ENCODE measurements at places on chromosomes 7 and 10. TPM values are rescaled to one million over a fixed set of nuclear protein-coding genes. Genes with fewer than 3 reads are reported as not detected.

EFCAB10 gene
- 2.1 TPM for polyA plus RNA-seq

NPC1L1 gene
- 3.3 TPM for polyA plus RNA-seq

WNT2 gene
- 0.76 TPM for polyA plus RNA-seq

AS3MT gene
- 20.8 TPM for polyA plus RNA-seq

OGDHL gene
- polyA plus RNA-seq = 60.0 TPM

LGI1 gene
- polyA plus RNA-seq = 9.0 TPM

ZNF775 gene
- 3.8 TPM for polyA plus RNA-seq

PVRIG gene
- polyA plus RNA-seq = 5.2 TPM

POR gene
- 82.2 TPM for polyA plus RNA-seq

ANKRD61 gene
- 1.0 TPM for polyA plus RNA-seq

GRCh38 chr7:54187886-54188685 lies 354.1 kb upstream of the VSTM2A start:
- DNase-seq = no peak

DNA sequence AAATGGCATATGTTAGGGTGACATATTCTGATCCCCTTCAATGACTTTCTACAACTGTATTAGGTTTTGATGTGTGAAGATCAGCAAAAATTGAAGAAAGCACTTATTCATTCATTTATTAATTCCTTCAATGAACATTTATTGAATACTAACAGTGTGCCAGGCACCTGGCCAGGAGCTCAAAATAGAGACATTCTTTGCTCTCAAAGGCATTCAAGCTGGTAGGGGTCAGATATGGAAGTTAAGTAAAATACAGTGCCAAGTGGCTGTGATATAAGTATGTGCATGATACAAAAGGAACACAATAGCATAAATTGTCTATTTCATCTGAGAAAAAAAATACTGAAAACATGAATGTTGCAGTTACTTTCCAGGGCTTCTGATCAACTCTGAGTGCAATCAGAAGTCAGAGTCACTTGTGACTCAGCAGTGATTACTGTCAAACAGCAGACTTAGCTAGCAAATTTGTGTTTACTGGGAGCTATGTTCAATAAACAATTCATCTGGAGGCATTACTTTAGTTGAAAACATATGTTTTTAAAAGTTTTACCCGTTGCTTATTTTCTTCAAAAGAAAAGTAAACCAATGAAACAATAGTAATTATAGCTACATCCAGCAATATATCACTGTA lies 60.4 kb upstream of the CACNB2 start:
- DNase-seq = no peak

DNA sequence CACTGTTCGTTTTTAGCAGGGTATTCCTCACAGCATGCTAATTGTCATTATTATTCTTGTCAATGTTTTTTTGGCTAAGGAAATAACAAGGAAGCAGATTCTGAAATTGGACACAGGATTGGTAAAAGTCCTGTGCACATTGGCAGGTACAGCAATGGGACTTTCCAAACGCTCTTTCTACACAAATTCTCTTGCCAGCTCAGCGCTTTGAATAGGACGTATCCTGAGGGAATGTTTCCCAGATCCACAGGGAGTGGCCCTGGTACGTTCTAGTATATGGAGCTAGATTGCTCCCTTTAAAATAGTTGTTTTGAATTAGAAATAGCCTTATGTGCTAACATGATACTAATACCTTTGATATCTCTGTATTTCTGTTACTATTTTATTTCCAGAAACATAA lies 82.8 kb upstream of the GRB10 start:
- DNase-seq = no peak

DNA sequence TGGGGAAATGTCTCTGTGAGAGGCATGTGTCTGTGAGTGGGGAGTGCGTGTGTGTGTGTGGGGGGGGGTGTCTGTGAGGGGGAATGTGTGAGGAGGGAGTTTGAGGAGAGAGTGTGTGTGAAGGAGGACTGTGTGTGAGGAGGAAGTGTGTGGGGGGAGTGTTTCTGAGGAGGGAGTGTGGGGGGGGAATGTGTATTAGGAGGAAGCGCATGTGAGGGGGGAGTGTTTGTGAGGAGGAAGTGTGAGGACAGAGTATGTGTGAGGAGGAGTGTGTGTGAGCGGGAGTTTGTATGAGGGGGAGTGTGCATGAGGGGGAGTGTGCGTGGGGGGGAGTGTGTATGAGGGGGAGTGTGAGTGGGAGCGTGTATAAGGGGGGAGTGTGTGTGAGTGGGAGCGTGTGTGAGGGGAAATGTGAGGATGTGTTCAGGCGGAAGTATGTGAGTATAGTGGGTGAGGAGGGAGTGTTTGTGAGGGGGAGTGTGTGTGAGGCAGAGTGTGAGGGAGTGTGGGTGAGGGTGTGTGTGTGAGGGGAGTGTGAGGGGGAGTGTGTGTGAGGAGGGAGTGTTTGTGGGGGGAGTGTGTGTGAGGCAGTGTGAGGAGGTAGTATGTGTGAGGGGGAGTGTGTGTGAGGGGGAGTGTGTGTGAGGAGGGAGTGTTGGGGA lies 21.8 kb upstream of the PTPRN2 start:
- DNase-seq = no peak

DNA sequence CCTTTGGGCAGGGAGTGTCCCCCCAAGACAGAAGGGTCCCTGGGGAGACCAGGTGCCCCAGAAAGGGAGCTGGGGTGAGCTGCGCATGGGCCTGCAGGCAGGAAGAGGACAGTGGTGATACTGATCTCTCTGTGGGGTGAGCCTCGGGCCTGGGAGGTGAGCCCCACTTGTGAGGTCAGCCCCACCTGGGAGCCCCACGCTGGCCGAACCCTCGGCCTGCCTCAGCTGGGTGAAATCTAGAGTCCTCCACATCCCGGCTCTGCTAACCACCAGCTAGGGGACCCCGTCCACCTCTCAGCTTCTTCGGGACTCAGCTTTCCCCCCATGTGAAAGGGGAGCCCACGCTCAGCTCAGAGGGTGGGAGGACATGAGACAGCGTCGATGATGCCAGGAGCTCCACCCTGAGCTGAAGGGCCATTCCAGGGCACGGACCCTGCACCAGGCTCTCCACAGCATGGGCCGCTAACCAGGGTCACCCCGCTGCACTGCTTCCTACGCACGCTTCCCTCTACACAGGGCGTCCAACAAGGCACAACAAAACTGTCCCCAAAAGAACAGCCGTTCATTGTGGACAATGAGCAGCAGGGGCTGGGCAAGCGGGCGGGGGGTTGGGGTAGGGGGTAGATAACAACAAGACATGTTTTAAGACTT lies 48.7 kb downstream of the CAMK2B start:
- DNase-seq = no peak

DNA sequence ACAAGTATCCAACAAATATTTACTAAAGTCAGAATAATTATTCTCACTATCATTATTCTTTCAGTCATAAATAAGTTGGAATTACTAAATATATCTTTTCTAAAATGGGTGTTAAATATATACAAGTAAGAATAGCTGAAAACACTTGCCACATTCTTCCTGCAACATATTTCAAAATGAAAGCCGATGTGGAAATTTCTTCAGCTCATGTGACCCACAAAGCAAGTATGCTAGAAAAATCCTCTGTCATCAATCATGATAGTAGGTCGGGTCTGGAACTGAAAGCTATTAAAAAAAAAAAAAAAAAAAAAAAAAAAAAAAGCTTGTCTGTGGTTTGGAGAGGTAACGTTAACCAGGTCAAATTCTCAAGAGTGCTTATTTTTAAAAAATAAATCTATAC lies 344.7 kb downstream of the NEBL start:
- no peak for DNase-seq

GRCh38 chr10:79316671-79317431 lies 30.4 kb upstream of the PPIF start:
- no peak for DNase-seq

DNA sequence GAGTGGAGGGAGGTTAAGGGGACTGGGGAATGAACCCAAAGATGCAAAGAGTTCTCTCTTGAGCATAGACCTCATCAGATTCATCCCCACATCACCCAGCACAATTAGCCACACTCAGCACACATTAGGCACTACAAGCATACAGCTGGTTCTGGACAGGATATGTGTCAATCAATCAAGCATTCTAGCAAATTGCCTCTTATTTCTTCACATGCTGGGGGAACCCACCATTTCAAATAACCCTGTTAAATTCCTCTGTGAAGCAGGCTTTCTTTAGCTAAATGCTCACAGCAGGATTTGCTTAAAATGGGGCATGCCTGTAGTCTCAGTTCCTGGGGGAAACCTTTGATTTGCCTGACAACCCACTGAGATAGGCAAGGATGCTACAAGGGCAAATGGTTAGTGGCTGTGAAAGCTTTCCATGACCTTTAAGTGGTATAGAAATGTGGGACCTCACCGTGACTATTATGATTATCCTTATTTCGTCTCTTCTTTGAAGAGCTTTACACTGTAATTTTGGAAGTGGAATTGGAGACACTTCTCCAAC lies 193.4 kb upstream of the ZMIZ1 start:
- no peak for DNase-seq

DNA sequence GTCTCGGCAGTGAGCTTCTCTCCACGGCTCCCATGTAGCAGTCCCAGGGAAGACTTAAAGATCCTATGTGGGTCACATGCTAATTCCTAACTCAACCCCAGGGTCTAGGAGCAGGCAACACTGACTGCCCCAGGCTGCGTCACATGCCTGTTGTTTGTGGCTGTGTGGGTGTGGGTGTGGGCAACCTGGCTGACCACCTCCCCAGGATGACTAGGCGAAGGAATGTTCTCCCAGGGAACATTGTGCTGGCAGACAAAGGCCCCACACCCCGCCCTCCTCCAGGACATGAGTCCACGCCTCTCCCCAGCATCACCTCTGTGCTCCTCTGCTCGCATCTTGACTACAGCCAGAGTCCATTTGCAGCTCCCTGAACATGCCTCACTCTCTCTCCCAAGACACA lies 30.3 kb downstream of the SLC29A3 start:
- no peak for DNase-seq

- no peak for DNase-seq
These were observed 21.8 kb upstream of the LRRD1 start for GRCh38 chr7:92200791-92201190.

DNA sequence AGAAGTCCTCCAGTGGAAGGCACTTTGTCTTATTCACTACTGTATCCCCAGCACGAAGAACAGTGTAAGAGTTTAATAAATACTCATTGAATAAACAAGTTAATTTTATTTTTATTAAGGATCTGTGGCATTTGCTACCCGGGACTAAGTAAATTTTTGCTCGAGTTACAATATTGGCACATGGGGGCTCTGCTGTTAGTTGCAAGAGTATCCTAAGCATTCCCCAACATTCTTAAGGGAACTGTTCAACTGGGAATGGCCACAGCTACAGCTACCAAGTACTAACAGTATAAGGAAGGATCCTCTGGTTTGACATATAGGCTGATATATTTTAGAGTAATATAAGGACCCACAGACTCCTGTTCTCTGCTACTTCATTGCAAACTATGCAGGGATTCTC lies 8.7 kb upstream of the LRRTM3 start:
- no peak for DNase-seq

DNA sequence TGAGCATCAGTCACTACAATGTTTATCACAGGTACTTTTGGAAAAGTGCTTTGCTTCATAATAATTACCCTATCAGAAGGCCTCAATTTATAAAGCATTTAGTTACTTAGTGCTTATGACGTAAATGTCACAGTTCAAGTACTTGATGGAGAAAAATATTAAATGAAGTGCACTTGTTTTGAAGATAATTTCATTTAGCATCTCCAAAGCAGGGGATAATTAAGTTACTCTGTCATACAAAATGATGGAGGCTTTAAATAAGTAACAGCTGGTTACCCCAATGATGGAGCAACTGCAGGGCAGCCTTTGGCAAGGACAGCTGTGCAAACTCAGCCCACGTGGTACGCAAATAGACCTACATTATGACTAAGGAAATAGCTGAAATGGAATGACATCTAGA lies 768.8 kb downstream of the GRM8 start:
- DNase-seq = no peak

DNA sequence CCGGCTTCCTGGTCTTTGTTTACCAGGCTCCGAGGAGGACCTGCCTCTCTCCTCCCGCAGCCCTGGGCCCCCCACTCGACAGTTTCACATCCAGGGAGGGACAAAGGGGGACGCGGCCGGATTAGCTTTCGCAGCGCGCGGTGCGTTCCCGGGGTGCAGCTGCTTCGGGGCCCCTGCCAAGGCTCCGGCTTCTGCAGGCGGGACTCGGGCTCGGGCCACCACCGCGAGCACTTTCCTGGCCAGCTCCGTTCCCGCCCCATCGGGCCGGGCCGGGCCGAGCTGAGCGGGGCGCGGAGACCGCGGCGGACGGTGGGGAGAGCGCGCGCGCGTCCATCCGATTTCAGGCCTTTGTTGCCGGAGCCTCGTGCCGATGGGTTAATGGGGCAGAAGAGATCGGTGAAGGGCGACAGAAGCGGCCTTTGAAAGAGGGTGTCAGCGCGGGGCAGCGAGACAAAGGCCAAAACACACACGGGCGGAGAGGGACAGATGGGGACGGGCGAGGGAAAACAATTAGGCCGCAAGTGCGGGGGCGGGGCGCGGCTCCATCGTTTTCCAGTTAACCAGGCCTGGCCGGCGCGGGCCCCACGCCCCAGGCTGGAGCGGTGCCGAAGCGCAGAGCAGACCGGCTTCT lies 8.5 kb upstream of the UNCX start:
- DNase-seq = no peak

DNA sequence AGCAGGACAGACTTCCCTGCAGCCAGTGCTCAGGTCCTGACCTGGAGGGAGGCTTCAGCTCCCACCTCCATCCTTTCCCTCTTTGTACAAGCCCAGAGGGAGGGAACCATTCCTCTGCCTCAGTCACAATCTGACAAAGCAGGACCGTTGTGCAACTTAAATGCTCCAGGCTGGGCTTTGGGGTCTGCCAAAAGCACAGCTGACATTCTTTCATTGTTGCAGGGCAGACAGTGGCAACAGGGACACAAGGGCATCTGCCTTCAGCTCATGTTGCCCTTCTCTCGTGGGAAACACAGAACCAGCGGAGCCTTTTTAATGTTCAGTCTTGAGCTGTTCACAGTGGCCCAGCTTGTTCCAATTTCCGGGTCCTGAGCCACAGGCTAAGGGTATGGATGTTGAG lies 155.7 kb upstream of the TNS3 start:
- DNase-seq = no peak

GRCh38 chr7:151830121-151830830 lies 46.6 kb downstream of the PRKAG2 start:
- DNase-seq = no peak

- no peak for DNase-seq
These were observed 181.5 kb downstream of the EXOC4 start for GRCh38 chr7:133434246-133434865.

DNA sequence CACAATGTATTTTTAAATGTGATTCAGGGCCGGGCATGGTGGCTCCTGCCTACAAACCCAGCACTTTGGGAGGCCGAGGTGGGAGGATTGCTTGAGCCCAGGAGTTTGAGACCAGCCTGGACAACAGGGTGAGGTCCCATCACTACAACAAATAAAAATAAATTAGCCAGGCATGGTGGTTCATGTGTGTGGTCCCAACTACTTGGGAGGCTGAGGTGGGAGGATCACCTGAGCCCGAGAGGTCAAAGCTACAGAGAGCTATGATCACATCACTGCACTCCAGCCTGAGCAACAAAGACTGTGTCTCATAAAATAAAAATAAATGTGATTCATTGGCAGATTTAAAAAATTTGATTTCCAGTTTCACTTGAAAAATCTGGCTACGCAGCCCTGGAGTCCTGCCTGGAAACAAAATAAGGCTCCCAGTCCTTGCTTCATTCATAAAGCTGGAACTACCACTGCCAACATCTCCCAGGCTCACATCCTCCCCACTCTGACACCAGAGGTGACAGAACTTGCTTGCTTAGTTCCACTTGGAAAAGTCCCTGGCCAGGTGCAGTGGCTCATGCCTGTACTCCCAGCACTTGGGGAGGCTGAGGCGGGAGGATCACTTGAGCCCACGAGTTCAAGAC lies 27.9 kb upstream of the SLC35G1 start:
- DNase-seq = no peak
